ENCODE measurements at places on chromosomes 6 and 20.
A peak's percentile ranks its signal among the peaks of the same experiment; 100 is the strongest.

DNA sequence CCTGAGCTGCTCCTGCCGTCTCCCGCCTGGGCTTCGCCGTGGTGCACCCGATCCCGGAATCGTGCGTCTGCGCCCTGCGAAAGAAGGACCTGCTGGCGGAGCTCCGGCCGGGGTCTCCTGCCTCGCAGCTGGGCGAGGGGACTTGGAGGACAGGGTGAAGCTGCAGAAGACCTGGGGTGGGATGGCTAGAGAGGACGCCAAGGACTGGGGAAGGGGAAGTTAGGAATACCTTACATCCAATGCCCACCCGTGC, 150.2 kb downstream of the PRL start:
- no peak for DNase-seq

DNA sequence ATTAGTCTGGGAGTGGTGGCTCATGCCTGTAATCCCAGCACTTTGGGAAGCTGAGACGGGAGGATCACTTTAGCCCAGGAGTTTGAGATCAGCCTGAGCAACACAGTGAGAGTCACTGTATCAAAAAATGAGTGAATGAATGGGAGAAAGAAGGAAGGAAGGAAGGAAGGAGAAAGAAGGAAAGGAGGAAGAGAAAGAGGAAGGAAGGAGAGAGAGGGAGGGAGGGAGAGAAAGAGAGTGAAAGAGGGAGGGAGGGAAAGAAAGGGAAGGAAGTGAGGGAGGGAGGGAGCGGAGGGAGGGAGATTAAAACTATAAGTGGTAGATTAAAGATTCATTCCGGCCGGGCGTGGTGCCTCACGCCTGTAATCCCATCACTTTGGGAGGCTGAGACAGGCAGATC, 28.9 kb upstream of the RREB1 start:
- DNase-seq, result no peak

GRCh38 chr6:70241991-70242420, 60.9 kb downstream of the COL9A1 start:
- DNase-seq, result no peak

GRCh38 chr6:99588618-99589289, 17.9 kb upstream of the PRDM13 start:
- peak; percentile 59 for DNase-seq

DNA sequence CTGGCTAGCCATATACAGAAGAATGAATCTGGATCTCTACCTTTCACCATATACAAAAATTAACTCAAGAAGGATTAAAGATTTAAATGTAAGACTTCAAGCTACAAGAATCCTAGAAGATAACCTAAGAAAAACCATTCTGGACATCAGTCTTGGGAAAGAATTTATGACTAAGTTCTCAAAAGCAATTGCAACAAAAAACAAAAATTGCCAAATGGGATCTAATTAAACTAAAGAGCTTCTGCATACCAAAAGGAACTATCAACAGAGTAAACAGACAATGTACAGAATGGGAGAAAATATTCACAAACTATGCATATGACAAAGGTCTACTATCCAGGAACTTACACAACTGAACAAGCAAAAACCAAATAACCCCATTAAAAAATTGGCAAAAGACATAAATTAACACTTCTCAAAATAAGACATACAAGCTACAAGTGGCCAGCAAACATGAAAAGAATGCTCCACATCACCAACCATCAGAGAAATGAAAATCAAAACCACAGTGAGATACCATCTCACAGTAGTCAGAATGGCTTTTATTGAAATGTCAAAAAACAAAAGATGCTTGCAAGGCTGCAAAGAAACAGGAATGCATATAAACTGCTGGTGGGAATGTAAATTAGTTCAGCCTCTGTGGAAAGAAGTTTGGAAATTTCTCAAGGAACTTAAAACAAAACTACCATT, 66.8 kb upstream of the RSPO3 start:
- no peak for DNase-seq

- no peak for DNase-seq
Measured at GRCh38 chr6:36926708-36927513, 27.6 kb upstream of the PI16 start.

DNA sequence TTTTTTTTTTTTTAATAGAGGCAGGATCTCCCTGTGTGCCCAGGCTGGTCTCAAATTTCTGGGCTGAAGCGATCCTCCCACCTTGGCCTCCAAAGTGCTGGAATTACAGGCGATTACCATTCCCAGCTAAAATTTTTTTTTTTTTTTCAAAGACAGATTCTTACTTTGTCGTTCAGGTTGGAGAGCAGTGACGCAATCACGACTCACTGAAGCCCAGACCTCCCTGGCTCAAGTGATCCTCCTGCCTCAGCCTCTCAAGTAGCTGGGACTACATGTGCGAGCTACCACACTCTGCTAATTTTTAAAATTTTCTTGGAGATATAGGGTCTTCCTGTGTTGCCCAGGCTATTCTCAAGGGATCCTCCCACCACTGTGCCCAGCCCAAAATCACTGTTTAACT, 58.0 kb upstream of the MYO6 start:
- no peak for DNase-seq

DNA sequence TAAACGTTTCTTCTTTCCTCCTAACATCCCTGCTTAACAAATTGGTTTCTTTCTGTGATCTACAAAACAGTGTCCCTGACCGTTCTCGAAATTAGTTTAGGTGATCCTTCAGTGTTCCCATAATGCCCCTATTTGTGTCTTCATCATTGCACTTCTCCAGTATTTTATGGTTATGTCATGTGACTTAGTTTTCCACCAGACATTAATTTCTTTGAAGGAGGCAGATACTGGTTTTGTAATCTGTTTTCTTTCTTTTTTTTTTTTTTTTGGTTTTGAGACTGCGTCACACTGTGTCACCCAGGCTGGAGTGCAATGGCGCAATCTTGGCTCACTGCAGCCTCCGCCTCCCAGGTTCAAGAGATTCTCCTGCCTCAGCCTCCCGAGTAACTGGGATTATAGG, 49.2 kb downstream of the FAM217A start:
- no peak for DNase-seq

GRCh38 chr6:29764422-29765196, 41.4 kb downstream of the HLA-F start:
- DNase-seq, result no peak

DNA sequence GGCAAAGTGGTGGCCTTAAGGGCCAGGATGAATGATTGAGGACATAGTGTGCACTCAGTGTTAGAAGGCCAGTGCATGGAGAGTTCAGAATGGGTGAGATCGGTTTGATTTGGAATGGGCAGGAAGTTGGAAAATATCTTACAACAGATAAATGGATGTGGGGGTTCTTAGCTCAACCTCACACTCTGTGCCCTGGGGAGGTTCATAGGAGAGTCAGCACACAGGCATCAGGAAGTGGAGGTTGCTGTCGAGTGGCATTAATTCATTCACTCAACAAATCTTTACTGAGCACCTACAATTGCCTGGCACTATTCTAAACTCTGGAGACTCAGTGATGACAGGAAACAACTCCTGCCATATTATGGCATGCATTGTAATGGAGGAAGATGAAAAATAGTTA, 313.7 kb upstream of the SUPT3H start:
- no peak for DNase-seq

DNA sequence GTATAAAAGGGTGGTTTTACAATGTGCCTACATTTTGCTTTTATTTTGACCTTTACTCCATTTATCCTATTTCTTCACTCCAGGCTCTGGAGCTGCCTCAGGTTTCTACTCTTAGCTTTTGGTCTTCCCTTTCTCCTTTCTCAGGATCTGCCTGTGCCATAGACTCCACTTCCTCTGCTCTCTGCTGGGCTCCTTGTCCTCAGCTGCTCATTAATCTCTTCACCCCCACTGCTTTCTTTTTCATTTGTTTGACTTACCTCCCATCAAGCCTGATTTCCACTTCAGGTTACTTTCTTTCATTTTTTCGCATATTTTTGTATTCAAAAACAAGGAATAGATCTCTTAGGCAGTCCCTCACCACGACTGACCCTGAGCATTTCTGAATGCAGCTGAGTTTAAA, 106.8 kb downstream of the COL19A1 start:
- no peak for DNase-seq

- DNase-seq, result no peak
Measured at GRCh38 chr20:37413023-37413334, 67.0 kb downstream of the SRC start.

GRCh38 chr6:160765412-160765811, 63.4 kb downstream of the PLG start:
- no peak for DNase-seq

DNA sequence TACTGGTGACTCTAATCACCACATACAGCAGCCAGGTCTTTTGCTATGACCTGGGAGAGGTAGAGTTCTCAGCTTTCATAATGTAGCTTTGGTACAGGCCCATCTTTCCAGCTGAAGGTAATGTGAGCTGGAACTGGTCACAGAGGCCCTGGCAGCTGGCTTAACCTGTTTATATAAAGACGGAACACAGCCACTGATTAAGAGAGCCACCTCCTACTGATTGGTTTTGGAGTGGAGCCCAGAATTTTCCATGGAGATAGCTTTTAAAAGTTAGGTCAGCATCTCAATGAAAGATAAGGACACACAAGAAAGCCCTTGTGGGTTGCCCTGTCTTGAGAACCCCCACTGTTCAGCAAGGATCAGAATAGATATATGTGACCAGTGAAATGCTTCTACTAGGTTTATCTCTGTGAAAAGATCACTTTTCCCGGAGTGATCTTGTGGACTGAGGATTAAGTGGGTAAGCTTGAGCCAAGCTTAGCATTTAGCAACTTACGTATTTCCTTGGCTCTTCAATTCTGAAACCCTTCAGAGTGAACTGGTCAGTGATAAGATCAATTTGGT, 213.7 kb upstream of the CITED2 start:
- DNase-seq, result no peak

DNA sequence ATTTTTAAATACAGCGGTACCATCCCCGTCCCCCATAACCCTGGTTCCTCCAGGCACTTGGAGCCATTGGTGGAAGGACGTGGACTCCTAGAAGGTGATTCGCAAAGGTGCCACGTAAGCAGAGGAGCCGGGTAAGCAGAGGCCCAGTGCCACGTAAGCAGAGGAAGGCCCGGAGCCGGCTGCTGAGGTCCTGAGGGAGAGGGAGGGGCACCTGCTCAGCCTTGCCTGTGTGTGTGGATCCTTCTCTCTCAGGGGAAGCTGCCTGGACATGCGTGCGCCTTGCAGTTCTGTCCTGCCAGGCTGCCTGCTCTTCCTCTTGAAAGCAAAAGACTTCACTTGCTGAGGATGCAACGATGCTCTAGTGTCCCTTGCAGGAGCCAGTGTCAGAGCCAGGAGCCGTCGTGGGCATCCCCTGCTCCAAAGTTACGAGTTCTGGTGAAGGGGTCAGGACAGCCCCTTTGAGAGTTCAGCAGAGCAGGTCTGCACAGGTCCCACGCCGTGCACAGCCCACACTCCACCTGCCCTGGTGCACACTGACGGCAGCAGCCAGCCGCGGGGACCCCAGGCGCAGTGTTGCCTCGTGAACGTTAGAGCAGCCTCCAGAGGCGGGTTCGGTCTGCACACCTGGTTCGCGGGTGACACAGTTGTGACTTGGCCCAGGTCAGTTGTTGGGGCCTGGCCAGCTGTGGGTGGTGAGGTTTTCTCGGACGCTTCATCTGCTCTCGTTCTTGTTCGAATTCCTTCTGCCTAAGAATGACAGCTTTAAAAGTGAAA, 1.9 kb upstream of the NKAIN4 start:
- DNase-seq, result no peak

DNA sequence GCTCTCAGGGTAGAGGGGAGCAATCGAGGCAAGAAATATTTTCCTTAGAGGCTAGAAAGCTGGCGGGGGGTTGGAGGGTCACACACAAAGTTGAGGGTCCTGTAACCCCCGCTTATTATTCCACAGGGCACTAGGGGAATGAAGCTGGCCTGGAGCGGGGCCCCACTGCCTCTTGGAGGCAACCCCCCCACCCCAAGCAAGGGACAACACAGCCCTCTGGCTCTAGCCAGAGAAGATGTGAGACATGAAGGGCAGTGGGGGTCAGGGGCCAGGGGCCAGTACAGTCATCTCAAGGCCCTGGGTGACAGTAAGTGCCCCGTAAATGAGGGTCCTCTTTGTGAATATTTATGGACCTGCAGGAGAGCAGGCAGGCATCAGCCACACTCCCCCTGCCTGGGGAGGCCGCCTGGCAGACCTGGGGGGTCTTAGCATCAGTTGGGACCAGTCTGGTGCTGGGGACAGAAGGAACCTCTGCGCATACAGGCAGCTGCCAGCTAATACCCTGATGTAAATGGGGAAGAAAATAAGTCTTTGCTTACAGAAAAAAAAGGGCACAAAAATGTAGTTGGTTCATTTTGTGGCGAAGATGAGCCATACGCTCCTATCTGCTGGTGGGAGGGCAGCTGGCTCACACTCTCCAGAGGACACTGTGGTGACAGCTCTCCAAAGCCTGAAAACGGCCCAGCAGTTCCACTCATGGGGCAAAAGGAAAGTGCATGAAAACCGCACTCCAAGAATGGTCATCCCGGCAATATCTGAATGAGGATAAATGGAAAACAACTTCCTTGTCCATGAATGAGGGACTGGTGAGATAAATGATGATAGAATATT, 21.9 kb downstream of the SPATA2 start:
- no peak for DNase-seq

- DNase-seq, result no peak
Measured at GRCh38 chr6:138680085-138680484, 93.5 kb upstream of the CCDC28A start.

- no peak for DNase-seq
Measured at GRCh38 chr6:40290816-40291215, 296.3 kb downstream of the LRFN2 start.

DNA sequence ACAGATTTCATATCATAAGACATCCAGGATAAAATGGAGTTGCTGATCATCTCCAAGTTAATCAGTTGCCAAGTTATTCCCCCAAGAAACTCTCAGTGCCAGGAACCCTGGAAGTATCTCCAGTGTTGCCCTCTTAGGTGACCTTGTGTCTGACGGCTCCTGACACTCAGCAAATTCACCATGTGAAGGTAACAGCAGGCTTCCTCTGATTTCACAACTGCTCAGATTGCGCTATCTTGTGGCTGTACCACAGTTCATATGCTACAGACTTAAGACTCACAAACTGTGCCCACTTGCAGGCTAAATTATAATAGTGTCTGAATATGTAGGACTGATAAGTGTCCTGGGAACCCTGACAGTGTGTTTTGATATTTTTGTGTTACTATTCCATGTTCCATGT, 186.6 kb upstream of the OPRM1 start:
- no peak for DNase-seq

- no peak for DNase-seq
Measured at GRCh38 chr6:108850669-108851465, 2.6 kb downstream of the ARMC2 start.

DNA sequence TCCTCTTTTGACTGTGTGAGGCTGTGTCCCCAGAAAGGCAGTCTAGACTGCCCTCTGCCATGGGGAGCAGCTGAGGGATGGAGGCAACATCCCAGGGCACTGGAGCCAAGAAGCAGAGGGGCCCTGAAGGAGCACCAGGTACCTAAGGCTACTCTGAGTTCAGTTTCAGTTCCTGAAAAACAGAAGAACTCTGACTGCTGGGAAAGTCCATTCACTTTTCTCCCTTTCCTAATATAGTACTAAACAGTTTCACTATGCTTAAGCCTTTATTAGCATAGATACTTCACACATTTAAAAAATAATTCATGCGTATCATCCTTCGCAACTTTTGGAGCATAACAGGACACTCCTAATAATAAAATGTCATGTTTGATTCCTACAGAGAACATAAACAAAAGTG, 130.0 kb downstream of the FOXC1 start:
- DNase-seq, result no peak

All from T-cell (primary cell).